H9 (cell line): ENCODE measurements at places on chromosomes 1 and 21. TPM values are rescaled to one million over a fixed set of nuclear protein-coding genes. Genes with fewer than 3 reads are reported as not detected.

DNA sequence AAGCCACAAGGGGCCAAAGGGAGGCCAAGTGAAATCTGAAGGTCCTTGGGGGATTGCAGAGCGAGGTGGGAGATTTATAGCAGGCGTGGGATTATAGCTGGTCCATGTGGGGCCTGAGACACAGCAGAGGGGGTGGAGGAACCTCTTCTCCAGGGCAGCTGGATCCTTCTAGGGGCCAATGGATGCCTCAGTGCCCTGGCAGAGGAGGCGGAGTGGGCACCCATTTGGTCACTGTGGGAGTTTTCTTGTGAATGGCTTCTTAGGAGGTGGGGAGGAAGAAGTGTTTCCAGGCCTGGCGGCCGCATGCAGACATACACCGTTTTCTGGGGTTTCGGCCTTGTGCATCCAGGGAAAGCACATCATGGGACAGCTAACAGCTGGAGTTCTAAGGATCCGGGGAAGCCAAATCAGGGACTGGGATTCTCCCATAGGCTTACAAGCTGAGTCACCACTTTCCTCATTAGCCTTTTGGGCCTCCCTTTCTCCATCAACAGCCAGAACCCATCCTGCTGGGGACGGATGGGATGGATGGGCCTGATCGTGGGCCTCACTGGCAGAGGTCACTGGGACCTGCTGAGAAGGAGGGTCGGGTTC lies 76.5 kb downstream of the RHOU start:
- DNase-seq, result no peak

GRCh38 chr1:231814021-231814420 lies 187.4 kb downstream of the DISC1 start:
- no peak for DNase-seq

- DNase-seq, result peak; percentile 64
Measured at GRCh38 chr1:151133018-151133806, 13.2 kb downstream of the SEMA6C start.

DNA sequence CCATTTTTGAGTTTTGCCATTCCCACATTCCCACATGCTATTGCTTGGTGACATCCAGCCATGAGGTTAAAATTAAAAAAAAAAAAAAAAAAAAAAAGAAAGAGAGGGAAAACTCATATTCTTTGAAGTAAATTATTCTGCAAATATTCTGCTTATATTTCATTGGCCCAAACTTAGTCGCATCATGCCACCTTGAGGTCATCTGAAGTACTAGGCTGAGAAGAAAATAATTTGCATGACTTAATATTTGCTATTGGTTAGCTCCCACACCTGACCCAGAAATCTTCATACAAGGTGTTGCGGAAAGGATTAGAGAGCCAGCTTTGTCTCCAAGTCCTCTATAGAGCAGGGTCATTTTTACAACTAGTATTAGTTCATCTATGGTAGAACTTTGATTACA lies 2206.0 kb downstream of the MRPL39 start:
- DNase-seq, result no peak

Gene AIM2
- total RNA-seq, result 0.90 and 1.1 TPM in 2 replicates

DNA sequence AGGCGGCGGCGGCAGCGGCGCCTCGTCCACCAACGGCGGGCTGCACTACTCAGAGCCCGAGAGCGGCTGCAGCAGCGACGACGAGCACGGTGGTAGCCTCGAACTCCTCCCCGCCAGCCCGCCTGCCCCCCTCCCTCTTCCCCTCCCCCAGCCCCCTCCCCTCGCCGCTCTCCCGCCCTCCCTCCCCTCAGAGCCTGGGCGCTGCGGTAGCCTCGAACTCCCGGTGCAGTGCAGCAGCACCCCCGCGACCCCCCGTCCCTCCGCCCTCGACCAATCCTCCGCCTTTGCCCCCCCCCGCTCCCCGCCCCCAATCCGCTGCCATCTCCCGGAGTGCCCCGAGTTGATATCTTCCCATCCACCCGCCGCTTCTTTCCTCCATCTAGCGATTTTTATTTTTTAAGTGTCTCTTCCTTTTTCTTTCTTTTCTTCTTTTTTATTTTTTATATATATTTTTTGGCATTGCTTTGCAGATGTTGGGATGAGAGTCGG lies 516 bp downstream of the RCOR3 start:
- no peak for DNase-seq

DNA sequence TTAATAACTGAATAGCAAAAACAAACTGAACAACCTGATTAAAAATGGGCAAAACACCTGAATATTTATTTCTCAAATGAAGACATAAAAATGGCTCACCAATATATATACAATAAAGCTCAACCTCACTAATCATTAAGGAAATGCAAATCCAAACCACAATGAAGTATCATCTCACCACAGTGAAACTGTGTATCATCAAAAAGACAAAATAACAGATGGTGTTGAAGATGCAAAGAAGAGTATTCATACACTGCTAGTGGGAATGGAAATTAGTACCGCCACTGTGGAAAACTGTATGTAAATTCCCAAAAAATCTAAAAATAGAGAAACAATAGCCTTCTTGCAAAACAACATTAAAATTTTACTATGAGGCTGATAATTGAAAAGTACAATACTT lies 1660.1 kb upstream of the B3GALT2 start:
- DNase-seq, result no peak

DNA sequence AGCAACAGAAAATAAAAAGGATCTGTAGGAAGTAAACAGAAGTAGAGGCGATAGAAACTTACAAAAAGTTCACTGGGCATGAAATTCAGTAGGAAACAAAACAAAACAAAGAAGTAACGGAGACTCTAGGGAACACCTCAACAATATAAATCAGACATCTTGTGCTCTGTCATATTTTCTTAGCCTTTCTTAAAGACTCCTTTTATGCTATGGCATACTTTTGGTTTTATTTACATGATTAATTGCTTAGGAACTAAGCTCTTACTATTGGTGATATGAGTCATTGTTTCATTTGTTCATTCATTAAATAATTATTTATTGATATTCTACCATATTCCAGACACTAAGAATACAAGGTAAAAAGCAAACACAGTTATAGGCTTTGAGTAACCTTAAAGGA lies 126.6 kb downstream of the KCNT2 start:
- no peak for DNase-seq

GRCh38 chr1:28044399-28044798 lies 44.0 kb downstream of the EYA3 start:
- no peak for DNase-seq

Gene CFAP107
- not detected in 2 replicates for total RNA-seq

GRCh38 chr1:55588309-55588708 lies 373.1 kb upstream of the USP24 start:
- DNase-seq, result no peak
